Cerebellar nuclear complex (tissue), 1 donor: ENCODE measurements at places on chromosomes 16 and 17.

DNA sequence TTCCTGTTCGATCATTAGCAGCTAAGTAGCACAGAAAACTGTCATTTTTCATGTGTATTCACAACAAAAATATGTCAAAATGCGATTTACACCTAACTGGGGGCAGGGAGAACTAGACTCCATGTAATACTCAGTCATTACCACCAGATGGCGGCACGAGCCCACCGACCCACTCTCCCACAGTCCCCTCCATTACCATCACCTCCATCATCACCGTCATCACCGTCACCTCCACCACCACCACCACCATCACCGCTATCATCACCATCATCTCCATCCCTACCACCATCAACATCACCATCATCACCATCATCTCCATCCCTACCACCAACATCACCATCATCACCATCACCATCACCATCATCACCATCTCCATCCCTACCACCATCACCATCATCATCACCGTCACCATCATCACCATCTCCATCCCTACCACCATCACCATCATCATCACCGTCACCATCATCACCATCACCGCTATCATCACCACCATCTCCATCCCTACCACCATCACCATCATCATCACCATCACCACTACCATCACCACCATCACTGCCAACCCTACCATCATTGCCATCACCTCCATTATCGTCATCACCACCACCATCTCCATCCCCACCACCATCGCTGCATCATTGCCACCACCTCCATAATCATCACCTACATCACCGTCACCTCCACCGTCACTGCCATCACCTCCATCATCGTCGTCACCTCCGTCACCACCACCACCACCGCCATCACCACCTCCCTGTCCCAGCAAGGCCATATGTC, 14.4 kb downstream of the NDUFAF8 start:
- no peak for DNase-seq

GRCh38 chr16:48574140-48574539, 35.8 kb downstream of the N4BP1 start:
- no peak for DNase-seq

- no peak for DNase-seq
Measured at GRCh38 chr16:69932228-69932627, 18.9 kb upstream of the CLEC18A start.

GRCh38 chr16:63945806-63946205, 1176.1 kb downstream of the CDH11 start:
- no peak for DNase-seq

DNA sequence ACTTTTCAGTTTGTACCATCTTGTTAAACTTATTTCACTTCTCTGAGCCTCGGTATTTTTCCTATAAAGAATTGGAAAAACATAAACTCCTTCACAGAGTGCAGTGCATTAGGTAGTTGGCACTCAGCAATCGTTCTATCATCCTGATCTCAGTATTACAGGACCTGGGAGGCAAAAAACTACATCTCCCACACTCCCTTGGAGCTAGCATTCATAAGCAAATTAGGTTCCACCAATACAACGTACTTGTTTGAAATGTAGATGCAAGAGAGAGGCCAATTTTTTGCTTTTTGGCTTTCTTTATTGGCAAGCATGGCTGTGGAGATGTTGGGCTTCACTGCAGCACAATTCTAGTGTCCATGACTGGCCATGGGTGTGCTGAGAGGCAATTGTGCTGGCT, 285.2 kb downstream of the CA10 start:
- DNase-seq, result no peak

GRCh38 chr16:34648-34987, 18.8 kb downstream of the POLR3K start:
- no peak for DNase-seq

GRCh38 chr17:20156196-20157000, 147.2 kb downstream of the SPECC1 start:
- no peak for DNase-seq

DNA sequence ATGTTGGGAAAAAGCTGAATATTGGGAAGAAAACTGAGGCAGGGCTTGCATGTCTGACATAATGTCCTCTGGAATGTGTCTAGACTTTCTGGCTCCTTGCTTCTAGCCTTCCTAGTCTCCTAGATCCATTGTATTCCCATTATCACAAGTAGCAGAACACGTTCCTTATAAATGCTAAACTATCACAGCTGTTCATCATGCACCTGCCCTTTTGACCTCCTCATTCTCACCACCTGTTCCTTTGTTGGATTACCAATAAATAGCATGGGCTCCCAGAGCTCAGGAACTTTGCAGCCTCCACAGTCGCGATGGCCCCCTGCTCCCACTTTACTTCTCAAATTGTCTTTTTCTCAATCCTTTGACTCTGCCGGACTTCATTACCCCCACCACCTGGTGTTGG, 49.7 kb downstream of the ACSM1 start:
- no peak for DNase-seq

GRCh38 chr17:73371285-73371684, 59.5 kb upstream of the CDC42EP4 start:
- no peak for DNase-seq
